ENCODE measurements at places on chromosomes 5 and 9.

GRCh38 chr9:73143711-73144328 is 7.8 kb upstream of the ANXA1 start:
- DNase-seq: no peak

DNA sequence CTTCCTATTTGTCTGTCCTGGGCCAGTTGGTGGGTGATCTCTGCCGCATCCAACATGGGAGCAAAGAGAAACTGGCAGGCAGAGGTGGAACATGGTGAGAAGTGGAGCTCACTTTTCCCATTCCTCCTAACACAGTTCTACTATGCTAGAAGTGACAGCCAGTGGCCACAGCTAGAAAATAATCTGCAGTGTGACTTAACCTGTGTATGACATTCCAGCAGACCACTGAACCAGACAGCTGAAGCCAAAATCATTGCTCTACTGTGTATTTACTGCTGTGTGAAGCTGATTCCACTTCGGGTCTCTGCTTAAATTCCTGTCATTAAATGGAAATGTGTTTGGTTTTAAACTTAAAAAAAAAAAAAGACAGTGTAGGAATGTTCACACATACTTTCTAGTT is 523.0 kb downstream of the MTRR start:
- DNase-seq: no peak

DNA sequence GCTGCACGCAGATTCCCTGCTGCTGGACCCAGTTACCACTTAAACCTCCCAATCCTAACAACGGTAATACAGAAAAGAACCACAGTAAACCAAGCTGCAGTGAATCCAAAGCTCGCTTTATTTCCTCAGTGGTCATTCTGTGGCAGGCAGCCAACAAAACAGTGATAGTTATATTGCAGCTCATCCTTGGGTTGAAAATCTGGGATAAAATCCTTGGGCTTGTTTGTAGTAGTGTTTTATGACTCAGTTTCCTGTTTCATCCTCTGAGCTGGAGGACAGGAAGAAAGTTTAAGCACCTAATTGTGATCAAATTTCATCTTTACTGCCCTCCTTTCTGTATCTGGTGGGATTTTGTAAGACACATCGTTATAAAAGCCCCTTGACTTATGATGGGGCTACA is 31.4 kb downstream of the HMGCR start:
- DNase-seq: no peak

GRCh38 chr5:18850216-18850615 is 1137.8 kb downstream of the CDH18 start:
- no peak for DNase-seq

DNA sequence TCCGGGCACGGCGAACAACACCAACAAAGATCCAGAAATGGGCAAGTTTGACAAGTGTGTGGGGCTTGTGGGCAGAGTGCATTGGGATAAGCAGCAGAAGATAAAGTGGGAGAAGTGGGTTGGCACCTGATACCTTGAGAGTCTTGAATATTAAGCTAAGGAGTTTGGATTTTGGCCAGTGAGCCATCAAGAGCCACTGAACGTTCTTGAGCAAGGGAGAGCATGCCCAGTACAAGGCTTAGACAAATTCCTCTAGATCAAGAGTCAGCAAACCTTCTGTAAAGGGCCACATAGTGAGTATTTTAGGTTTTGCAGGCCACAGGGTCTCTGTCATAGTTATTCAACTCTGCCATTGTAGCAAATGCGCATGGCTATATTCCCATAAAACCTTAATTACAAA is 26.6 kb upstream of the TRMT10B start:
- DNase-seq: no peak

- no peak for DNase-seq
Observed at GRCh38 chr9:111965566-111966019, 69.0 kb downstream of the UGCG start.

- no peak for DNase-seq
Observed at GRCh38 chr5:175385691-175386362, 58.2 kb downstream of the DRD1 start.

DNA sequence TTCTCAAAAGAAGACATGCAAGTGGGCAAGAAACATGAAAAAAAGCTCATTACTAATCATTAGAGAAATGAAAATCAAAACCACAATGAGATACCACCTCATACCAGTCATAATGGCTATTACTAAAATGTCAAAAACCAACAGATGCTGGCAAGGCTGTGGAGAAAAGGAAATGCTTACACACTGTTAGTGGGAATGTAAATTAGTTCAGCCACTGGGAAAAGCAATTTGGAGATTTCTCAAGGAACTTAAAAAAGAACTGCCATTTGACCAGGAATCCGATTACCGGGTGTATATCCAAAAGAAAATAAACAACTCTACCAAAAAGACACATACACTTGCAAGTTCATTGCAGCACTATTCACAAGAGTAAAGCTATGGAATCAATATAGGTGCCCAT is 595.4 kb upstream of the RIOK2 start:
- DNase-seq: no peak

GRCh38 chr5:86964889-86965288 is 302.8 kb upstream of the RASA1 start:
- DNase-seq: no peak

- no peak for DNase-seq
Observed at GRCh38 chr9:32701321-32702022, 66.0 kb upstream of the TAF1L start.

- no peak for DNase-seq
Observed at GRCh38 chr9:136377341-136378169, 4.1 kb upstream of the CARD9 start.

DNA sequence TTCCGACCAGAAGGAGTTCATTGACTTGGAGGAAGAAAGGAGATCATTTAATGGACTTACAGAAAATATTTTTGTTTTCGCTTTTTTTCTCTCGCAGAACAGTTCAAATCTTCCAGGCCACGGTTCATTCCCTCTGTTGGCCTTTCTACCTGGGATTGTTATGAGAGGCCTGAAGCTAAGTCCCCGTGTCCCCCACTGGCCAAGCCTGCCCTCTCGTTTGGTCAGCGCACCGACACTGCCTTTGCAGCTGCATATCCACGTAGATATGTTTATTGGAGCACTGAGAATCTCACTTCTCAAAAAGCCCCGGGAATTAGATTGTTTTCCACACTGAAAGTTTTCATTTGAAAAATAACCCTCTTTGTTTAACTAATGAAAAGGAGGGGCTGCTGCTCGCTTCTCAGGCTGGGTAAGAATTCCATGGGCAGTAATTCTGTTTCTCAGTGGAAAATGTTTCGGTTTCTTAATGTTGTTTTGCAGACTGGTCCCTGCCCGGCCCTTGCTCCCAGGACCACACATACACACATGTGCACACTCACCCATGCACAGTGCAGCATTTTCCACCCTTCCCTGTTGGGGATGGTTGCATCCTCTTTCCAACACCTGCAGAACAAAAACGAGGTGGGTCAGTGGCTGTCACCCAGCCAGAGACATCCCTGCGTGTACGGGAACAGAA is 655.7 kb downstream of the BNC2 start:
- no peak for DNase-seq

GRCh38 chr9:77166193-77166592 is 11.1 kb upstream of the VPS13A start:
- no peak for DNase-seq

DNA sequence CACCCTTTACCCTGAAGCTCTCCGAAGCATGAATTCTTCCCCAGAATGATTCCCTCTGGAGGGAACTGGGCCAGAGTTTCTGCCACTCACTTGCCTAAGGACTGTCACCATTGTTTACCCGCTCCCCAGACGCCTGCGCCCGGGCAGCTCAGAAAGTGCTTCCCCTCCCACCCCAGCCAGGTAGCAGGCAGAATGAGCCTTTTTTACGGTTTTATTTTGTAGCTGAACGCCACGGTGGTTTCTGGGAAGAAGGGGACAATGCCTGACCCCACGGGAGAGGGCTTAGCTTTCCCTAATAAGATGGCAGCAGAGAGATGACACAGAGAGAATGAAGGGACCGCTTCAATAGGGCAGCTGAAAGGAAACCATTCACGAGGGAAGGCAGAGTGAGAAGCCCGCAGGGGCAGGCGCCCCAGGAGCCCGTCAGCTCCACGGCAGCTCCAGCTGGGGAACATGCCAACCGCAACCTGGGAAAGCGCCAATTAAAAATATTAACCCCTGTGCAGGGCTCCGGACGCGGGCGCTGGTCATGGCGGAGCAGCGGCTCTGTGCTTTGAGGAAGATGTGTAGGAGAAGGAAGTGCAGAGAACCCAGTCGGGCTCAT is 20.4 kb upstream of the NTNG2 start:
- no peak for DNase-seq

DNA sequence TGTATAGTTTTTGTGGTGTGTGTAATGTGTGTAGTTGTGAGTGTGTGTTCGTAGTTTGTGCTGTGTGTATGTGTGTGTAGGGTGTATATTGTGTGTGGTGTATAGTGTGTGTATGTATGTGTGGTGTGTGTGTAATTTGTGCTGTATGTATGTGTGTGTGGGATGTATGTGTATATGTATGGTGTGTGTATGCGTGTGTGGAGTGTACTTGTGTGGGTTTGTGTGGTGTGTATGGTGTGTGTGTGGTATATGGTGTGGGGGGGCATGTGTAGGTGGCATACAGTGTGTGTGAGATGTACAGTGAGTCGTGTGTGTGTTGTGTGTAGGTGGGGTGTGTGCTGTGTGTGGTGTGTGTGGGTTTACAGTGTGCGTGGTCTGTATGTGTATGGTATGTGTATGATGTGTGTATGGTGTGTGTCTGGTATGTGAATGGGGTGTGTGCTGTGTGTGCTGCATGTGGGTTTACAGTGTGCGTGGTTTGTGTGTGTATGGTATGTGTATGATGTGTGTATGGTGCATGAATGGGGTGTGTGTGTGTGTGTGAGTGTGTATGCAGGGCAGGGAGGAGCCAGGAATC is 125.2 kb downstream of the GADD45G start:
- no peak for DNase-seq

DNA sequence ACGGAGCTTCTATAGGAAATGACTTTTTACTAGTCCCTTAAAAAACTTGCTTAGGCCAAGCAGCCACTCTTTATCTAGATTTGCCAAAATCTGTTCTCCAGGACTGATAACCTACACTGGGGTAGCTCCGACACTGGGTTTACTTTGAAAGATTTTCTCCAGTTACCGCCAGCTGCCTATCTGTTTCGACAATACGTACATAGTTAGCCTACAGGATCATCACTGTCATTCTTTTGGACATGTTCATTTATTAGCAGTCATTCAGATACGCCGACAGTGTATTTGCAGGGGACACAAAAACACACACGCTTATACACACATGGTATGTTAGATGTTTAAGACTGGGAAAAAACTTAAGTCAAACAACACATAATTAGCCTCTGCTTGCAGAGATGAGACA is 225.7 kb downstream of the DCP2 start:
- DNase-seq: no peak

DNA sequence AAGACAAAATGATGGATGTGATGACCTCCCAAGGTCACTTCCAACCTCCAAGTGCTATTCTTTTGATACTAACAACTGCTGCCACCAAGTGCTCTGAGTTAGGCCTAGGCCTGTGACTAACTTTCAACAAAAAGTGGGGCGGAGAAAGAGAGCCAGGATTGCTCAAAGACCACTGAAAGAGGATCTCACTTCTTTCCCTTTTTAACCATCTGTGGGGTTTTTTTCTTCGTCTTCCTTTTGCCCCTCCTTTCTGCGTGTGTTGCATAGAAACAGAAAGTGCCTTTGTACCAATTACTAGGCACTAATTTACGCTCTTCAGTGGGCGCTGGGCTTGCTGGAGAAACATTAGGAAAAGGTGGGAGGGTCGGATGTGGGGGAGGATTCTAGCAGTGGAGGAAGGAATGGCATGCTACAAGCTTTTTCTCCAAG is 8.0 kb downstream of the KLF9 start:
- DNase-seq: peak; percentile 63

DNA sequence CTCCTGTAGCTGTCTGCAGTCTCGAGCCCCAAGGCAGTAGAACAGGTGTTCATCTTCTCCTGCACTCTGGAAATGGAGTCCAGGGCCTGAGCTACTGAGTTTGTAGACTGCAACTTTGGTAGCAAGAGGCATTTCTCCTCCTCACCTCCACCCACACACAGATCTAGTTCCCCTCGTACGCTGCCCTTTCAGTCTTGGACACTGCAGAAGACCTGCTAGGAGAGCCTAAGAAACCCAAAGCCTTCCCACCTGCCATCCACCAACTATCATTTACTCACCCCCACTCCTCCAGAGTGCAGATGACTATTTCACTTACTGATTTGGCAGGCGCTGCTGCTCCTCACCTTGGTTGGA is 59.0 kb downstream of the KCNIP1 start:
- no peak for DNase-seq

DNA sequence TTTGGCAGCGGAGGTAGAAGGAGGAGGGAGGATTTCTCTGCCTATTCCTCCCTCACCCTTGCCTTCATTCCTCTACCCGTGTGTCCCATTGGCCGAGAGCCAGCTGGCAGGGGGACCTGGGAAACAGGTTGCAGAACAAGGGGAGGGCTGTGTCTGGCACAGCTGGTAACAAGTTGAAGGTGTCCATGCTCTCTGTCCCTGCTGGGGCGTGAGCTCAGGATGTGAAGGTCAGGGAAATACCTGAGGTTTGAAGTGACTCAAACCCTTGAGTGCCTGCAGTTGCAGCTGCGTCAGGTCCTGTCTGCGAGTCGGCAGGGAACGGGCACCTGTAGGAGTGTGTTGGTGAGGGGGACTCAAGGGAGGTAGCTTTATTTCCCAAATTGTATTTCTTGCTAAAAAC is 16.2 kb downstream of the MIGA2 start:
- DNase-seq: no peak

DNA sequence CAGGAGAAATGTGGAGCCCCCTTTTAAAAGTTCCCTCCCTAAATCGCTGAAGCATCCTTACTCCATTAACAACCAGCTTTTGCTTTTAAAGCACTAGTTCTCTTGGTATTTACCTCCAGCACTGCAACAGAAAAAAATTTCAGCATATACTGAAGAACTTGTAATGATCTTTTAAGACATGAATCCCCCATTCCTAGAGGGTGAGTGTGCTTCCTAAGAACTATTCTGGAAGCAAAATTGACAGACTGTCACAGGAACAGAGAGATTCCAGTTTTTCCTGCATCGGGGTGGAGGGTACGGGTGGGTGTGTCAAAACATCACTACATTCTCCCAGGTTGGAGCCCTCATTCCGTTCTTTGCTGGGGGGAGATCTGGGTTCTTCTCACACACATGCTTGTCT is 151.9 kb downstream of the EBF1 start:
- DNase-seq: no peak

DNA sequence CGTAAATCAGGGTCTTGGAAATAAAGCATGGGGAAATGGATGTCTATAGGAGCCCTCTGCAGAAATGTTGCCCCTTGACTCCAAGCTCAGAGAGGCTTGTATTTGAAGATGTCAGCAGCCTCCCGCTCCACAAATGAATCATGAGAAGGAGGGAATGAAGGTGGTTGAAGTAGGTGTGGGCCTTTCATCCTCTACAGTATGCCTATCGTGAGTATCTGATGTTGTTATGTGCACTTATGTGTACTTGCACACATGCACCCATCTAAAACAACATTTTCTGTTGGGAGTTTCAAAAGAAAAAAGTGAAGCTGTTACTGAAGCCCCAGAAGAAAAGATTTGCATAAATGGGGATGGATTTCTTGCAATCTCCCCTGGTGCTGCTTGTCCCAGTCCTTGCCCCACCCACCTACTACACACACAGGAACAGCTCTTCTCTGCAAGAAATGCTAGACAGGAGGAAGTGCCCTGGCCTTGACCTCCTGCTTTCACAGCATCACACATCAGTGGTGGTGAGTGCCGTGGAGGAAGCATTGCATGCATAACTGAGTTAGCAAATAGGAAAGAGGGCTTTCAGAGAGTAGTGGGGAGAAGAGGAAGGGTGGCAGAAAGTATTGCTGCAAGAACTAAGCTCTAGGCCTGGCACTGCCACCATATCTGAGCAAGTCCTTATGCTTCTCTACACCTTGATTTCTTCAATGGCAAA is 156.1 kb downstream of the SNX18 start:
- DNase-seq: peak; percentile 88

- no peak for DNase-seq
Observed at GRCh38 chr5:102375272-102375671, 79.2 kb upstream of the SLCO4C1 start.

Data from activated CD8-positive, alpha-beta memory T cell treated with anti-CD3 and anti-CD28 coated beads, Interleukin-2, amount 10 ng/mL, durations not matched to agents 7 days and 5 days (primary cell).